H9 (cell line): ENCODE measurements at places on chromosomes 2 and 18. TPM values are rescaled to one million over a fixed set of nuclear protein-coding genes. Genes with fewer than 3 reads are reported as not detected.

GRCh38 chr18:48838921-48839818, 111.6 kb downstream of the SMAD7 start:
- no peak overlapping the region for H3K27ac ChIP-seq
- H3K36me3 ChIP-seq, result no peaks in the 10 kb centered on the region
- H3K27me3 ChIP-seq, result no peaks in the 10 kb centered on the region
- DNase-seq, result no peak
- no peaks in the 10 kb centered on the region for H3K4me1 ChIP-seq
- no peak overlapping the region for H3K4me3 ChIP-seq

Gene YIPF4
- total RNA-seq, result 26.2 and 26.3 TPM in 2 replicates

GRCh38 chr2:218881744-218882460, 1.2 kb downstream of the WNT10A start:
- no peak overlapping the region for H3K4me3 ChIP-seq
- no peak overlapping the region for H3K27ac ChIP-seq
- no peaks in the 10 kb centered on the region for H3K4me1 ChIP-seq
- peaks cover 89% of the 10 kb centered on the region for H3K27me3 ChIP-seq
- DNase-seq, result no peak
- H3K36me3 ChIP-seq, result no peaks in the 10 kb centered on the region

Gene ATP6V1C2
- total RNA-seq, result 0.72 and 1.2 TPM in 2 replicates

Gene ALPP
- total RNA-seq, result 0.15 and 0.20 TPM in 2 replicates

DNA sequence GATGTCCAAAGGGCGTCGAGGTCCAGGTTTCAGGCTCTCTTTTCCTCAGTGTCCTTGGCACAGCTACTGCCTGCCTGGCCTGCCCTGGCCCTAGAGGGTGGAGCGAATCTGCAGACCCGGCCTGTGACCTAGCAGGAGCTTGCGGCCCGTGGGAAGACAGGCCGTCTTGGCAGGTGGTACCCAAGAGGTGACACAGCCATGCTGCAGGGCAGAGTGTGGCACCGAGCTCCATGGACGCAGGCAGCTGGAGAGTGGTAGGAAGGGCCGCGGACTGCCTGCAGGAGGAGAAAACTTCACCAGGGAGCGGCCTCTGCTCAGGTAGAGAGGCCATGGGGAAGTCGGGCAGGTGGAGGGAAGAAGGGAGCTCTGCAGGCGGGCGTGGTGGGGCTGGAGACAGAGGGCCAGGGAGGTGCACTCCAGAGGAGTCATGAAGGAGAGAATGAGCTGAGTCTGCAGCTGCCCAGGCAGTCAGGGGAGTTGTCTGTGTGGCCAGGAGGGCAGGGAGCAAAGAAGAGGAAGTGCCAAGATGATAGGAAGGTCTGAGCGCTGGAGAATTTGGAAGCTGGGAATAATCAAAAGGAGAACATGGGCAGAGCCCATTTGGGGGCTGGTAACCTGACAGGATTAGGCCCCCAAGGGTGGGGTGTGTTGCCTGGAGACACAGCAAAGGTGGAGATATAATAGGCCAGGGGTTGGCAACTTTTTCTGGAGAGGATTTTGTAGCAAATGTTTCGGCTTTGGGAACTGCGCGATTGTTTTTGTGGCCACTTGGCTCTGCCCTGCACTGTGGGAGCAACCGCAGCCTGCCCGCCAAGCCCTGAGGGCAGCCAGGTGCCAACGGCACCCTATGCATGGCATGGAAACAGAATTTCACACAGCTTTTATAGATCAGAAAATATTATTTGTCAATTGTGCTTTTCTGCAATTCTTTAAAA, 154.4 kb upstream of the PXDN start:
- DNase-seq, result no peak
- no peaks in the 10 kb centered on the region for H3K4me1 ChIP-seq
- no peaks in the 10 kb centered on the region for H3K36me3 ChIP-seq
- no peak overlapping the region for H3K4me3 ChIP-seq
- H3K27ac ChIP-seq, result no peak overlapping the region

Gene ANKRD30B
- total RNA-seq, result not detected in 2 replicates
